ENCODE measurements at places on chromosomes 11 and 22.

DNA sequence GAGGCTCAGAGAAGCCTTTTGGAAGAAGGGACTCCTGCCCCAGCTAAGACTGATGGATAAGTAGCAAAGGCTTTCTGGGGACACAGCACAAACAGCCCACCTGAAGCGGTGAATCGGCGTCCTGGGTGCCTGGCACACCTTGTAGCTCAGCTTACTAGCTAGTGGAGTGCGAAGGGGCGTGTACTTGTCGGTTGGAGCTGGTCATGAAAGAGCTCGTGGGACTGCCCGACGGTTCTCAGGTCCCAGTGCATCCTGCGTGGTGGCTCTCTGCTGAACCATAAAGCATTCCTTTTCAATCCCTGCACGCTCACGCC, 690 bp upstream of the UVRAG start:
- no peak for DNase-seq

- no peak for DNase-seq
Observed at GRCh38 chr22:27460591-27461347, 340.8 kb downstream of the MN1 start.

- DNase-seq, result no peak
Observed at GRCh38 chr11:10310301-10310841, 5.5 kb downstream of the ADM start.

- no peak for DNase-seq
Observed at GRCh38 chr11:1623716-1624115, 1.8 kb upstream of the KRTAP5-4 start.

DNA sequence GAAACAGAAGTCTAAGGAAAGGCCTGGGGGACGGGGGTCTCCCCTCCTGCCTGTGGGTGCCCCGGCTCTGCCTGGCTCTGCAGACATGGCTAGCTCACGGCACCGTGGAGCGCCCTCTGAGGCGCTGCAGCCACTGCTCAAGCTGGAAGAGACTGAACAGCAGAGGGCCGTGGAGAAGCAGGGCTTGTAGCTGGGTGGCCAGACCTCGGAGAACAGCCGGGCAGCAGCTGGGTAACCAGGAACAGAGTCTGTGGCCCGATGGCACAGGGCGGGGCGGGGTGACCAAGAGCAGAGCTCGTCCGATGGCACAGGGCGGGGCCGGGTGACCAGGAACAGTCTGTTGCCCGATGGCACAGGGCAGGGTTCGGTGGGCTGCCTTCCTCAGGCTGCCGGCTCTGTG, 18.1 kb downstream of the RNH1 start:
- no peak for DNase-seq

- peak; percentile 68 for DNase-seq
Observed at GRCh38 chr22:35446365-35446764, 46.4 kb downstream of the MCM5 start.

GRCh38 chr11:8833568-8834315, 77.2 kb upstream of the AKIP1 start:
- no peak for DNase-seq

DNA sequence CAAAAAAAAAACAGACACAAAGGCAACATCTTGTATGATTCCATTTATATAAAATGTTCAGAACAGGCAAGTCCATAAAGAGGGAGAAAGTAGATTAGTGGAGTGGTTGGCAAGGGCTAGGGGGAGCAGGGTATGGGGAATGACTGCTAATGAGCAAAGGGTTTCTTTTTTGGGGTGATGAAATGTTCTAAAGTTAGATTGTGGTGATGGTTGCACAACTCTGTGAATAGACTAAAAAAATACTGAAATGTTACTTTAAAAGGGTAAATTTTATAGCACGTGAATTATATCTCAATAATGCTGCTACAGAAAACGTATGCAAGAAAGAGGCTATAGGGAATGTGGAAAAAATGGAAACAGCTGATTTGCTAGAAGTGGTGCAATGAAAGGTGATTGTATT, 155.1 kb downstream of the TENM4 start:
- DNase-seq, result no peak

DNA sequence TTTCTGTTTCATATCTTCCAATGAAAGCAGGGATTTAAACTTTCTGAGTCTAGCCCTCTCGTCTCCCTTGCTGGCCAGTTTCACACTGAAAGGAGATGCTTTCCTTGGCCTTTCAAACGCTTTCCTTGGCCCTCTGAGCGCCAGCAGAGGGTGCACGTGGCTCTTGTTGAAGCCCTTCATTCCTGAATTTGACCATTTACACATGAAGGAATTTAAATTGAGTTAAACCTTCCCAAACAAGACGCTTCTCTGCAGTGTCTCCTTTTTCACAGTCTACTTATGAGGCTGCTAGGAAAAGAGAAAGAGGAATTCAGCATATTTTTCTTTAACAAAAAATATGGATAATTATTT, 21.6 kb downstream of the NNMT start:
- DNase-seq, result no peak

Data from omental fat pad (tissue), 4 donors.